ENCODE measurements at places on chromosomes 6 and 20.
A peak's percentile ranks its signal among the peaks of the same experiment; 100 is the strongest.

- DNase-seq, result no peak
Measured at GRCh38 chr6:123604067-123604466, 32.7 kb downstream of the TRDN start.

- DNase-seq, result no peak
Measured at GRCh38 chr20:51523276-51524013, 19.1 kb downstream of the NFATC2 start.

GRCh38 chr20:60974022-60974421 lies 278.0 kb upstream of the CDH4 start:
- DNase-seq, result no peak

DNA sequence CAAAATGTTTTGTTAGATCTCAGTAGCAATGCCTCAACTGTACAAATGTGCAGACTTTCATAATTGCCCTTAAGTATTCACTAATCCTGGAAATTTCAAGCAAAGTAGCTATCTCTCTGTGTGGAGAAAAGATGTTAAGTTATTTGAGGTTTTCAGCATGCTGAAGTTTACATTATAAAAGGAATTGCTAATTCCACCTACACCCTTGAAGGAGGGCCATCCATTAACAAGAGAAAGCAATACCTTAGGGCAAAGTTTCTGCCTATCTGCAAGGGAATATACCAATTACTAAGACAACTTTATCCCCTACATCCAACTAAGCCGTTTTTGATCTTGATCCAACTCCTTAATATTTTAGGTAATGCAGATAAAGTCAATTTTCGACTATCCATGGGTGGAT lies 380.7 kb upstream of the BTBD3 start:
- DNase-seq, result no peak

GRCh38 chr20:19618711-19619110 lies 139.3 kb upstream of the RIN2 start:
- no peak for DNase-seq

DNA sequence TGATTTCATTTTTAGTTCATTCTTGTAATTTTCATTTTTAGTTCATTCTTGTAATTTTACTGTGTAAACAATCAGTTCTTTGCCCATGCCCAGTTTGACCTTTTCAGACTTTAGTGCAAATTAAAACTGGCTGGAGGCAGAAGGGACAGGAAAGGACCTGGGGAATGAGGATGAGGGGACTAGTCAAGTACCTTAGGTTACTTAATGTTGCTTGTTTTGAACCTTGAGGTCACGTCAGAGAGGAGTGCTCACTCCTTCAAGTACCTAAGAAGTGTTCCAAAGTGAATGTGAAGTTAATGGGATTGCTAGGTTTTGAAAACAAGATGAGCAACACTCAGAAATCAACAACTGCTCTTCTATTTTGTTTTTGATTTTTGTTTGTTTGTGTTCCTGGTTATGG lies 82.5 kb downstream of the FOXO3 start:
- DNase-seq, result no peak

- no peak for DNase-seq
Measured at GRCh38 chr6:115220551-115221159, 840.0 kb downstream of the FRK start.

GRCh38 chr20:41507851-41508250 lies 110.3 kb downstream of the CHD6 start:
- DNase-seq, result no peak

- no peak for DNase-seq
Measured at GRCh38 chr6:155402656-155403304, 52.9 kb downstream of the NOX3 start.

- DNase-seq, result no peak
Measured at GRCh38 chr6:6131492-6132109, 124.9 kb upstream of the NRN1 start.

DNA sequence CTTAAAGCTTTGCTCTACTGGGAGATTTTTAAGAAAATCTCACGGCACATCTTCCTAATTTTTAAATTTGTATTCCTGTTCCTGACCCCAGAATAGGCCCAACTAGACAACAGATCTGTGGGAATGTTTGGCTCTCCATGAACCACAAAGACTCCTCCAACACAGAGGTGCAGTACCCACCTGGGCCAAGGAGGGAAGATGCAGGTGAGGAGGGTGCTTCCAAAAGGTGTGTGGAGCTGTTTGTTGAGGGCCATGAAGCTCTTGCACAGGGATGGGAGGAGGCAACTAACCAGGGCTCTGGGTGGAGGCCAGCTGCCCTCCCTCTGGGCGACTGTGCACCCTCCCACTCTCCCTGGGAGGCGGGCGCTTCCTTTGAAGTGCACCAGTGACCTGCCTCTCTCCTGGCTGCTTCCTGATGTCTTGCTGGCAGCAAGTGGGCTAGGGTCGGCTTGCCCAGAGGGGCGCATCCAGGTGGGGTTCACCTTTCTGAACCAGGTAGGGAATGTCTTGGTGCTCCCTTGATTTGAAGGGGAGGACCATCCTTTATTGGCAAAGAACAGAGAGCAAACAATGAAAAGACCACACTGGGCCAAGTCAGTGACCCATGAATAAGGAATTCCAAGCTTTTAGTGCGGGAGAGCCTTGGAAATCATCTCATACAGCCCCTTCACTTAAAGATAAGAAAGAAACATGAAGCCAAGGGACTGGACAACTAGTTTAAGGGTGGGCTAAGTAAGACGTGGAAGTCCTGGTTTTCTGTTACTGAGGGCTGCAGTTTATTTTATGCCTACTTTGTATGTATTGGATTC lies 76.0 kb downstream of the ANKRD6 start:
- DNase-seq, result no peak

GRCh38 chr6:219641-220198 lies 72.6 kb upstream of the DUSP22 start:
- no peak for DNase-seq

DNA sequence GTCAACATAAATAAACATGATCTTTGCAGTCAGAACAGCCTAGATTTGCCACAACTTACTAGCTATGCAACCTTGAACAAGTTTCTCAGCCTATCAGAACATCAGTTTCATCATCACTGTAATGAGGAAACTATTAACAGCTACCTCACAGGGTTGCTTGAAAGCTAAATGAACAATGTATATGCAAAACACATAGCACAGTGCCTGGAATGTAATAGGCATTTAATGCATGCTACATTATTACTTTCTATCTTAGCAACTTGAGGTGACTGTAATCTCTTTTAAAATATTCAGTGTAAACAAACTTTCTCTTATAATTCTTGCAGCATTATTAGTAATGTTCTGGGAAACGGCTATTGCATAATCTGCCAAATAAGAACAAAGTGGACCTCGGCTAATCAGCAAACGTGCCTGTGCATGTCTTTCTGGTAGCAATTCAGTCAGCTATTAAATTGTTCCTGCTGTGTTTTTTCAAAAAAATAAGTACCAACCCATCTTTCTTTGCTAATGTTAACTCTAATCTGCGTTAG lies 61.5 kb downstream of the SYNE1 start:
- DNase-seq, result no peak

GRCh38 chr6:75855052-75855451 lies 106.0 kb downstream of the MYO6 start:
- DNase-seq, result no peak

DNA sequence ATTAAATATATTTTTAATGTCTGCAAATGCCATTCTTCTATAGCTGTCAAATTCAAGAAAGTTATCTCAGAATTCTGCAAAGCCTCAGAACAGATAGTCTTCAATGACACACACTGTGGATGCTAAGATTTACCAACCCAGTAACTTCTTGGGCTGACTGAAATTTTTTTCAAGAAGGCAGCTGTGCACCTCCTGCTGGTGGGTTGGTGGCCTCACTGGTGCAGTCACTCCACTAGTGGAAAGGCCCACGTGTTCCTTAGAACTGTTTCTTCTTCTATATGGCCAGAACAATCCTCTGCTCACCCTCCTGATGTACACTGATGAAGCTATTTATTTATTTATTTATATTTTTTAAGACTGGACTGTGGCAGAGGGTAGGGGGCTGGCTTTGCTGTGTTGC lies 28.1 kb upstream of the MTCL3 start:
- DNase-seq, result no peak

- DNase-seq, result no peak
Measured at GRCh38 chr6:73712535-73713173, 16.7 kb downstream of the CD109 start.

- DNase-seq, result no peak
Measured at GRCh38 chr20:53337390-53338101, 256.1 kb downstream of the ZNF217 start.

GRCh38 chr6:21230536-21230935 lies 363.0 kb upstream of the SOX4 start:
- DNase-seq, result no peak

GRCh38 chr20:45223136-45223535 lies 2.0 kb downstream of the SEMG2 start:
- DNase-seq, result no peak

GRCh38 chr6:25560865-25561264 lies 91.2 kb upstream of the SCGN start:
- DNase-seq, result no peak

DNA sequence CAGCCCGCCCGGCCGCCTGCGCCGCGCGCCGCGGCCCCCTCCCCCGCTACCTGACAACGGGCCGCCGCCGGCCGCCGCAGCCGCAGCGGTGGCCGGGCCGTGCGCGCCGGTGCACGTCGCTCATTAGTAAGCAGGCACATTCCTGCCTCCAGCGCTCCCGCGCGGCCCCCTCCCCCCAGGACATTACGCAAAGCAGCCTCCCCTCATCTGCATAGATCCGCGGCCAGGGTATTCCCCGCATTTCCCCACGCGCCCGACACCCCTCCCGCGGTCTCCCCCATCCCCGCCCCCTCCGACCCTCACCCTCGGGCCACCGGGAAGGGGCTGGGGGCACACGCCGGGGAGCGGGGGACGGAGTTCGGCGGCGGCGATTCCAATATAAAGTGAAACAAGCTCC lies at the start of gene HIVEP2:
TSS of gene HIVEP2 (minus strand) at position 128 of the 397 bp plus-strand sequence. CDS start 170,438 bp downstream, outside the sequence.
- peak; percentile 72 for DNase-seq

DNA sequence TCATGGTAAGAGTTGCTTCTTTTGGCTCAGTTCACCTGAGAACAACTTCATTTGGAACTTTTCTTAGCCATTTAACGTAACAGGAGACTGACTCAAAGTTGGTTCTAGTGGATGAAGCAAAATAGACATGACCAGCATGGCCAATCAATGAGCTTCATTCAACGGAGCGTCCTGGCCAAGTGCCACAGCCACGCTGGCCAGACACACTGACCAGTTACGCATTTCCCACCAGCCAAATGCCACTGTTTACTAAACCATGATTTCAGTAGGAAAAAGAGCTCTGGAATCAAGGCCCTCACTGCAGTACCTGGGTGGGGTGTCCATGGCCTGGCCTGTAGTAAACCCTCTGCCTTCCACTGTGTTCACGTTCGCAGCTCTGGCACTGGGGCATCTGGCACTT lies 80.4 kb downstream of the POPDC3 start:
- DNase-seq, result no peak

DNA sequence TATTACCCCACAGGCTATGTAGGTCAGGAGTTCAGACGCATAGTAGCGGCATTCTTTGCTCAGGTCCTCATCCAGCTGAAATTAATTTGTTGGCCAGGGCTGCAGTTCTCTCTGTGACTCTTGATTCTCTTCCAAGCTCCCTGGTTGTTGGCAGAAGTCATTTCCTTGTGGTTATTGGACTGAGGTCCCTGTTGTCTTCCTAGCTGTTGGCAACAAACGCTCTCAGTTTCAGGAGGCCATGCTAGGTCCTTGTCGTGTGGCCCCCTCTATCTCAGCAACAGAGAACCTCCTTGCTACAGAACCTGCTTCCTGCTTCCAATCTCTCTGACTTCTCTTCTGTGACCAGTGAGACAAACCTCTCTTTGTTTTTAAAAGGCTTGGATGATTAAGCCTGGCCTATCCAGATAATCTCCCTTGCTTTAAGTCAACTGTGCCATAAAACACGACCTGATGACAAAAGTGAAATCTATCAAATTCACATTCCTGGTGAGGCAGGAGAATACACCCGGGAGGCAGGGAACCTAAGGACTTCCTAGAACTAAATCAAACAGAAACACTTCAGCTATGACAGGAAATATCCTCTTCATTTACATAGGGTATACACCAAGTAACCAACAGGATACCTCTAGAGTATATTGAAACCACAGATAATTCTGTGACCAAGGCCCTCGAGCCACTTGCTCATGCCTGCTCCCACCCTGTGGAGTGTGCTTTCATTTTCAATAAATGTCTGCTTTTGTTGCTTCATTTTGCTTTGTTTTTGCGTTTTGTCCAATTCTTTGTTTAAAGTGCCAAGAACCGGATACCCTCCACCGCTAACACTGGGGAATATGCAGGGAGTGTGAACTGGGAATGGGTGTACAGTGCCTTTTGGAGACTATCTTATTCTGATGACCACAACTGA lies 196.0 kb downstream of the BTBD3 start:
- DNase-seq, result no peak

GRCh38 chr20:3692706-3693294 lies 11.0 kb upstream of the ADAM33 start:
- DNase-seq, result no peak

DNA sequence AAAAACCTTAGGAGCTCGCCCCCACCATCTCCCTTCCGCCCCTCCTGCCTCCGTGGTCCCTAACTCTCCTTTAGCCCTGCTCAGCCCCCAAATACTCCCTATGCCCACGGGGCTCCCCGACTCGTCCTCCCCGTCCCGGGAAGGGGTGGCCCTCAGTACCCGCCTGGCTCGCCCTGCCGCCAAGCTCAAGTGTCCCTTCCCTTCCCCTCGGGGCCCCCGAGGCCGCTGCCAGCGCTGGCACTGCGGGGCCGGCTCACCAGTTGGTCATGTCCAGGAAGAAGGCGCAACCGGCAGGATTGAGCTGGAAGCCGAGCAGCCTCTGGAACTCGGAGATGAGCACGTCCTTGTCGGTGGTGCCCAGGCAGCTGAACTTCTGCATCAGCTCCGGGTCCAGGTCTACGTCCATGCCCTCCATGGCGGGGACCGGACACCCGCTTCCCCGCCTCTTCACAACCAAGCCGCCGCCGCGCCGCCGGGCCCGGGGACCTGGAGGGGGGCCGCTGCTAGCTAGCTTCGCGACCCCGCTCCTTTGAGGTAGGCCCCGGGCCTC lies 303 bp downstream of the ILRUN start:
- DNase-seq, result peak; percentile 59

- DNase-seq, result no peak
Measured at GRCh38 chr6:72911463-72912155, 289.7 kb downstream of the KCNQ5 start.

- DNase-seq, result no peak
Measured at GRCh38 chr6:104617591-104617990, 242.1 kb downstream of the HACE1 start.

GRCh38 chr20:50394569-50394968 lies 115.6 kb upstream of the PTPN1 start:
- DNase-seq, result no peak

DNA sequence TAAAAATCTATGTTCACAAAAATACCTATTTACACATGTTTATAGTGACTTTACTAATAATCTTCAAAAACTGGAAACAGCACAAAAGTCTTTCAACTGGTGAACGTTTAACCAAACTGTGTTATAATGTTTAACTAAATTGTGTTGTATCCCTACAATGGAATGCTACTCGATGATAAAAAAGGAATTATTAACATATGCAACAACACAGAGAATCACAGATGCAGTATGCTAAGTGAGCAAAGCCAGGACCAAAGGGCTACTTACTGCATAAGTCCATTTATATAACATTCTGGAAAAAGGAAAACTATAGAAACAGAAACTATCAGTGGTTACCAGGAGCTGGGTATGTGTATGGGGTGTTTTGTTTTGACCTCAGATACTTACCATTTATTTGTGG lies 602.2 kb upstream of the BTBD3 start:
- DNase-seq, result no peak

GRCh38 chr6:154960299-154960843 lies 34.7 kb upstream of the TIAM2 start:
- no peak for DNase-seq

Data from anterior cingulate cortex (tissue), 58 donors.